T-helper 2 cell (primary cell): ENCODE measurements at places on chromosomes 3 and 15.

- DNase-seq = no peak
Measured at GRCh38 chr3:166902374-166902773, 477.7 kb downstream of the ZBBX start.

DNA sequence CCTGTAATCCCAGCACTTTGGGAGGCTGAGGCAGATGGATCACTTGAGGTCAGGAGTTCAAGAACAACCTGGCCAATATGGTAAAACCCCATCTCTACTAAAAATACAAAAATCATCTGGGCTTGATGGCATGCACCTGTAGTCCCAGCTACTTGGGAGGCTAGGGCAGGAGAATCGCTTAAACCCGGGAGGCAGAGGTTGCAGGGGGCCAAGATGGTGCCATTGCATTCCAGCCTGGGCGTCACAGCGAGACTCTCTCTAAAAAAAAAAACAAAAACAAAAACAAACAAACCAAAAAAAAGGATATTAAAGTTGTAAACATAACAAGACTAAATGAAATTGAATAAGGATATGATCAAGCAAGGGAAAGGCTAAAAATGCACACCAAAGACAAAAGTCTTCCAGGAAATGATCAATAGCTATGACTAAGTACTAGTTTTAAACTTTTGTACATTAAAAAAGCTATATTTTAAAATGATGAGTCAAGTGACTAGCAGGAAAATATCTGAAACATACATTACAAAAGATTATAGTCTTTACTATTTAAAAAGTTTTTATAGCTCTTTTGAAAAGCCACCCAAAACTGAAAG, 28.6 kb downstream of the KLHL6 start:
- no peak for DNase-seq

GRCh38 chr3:143535994-143536784, 312.1 kb downstream of the SLC9A9 start:
- DNase-seq = peak; percentile 49

DNA sequence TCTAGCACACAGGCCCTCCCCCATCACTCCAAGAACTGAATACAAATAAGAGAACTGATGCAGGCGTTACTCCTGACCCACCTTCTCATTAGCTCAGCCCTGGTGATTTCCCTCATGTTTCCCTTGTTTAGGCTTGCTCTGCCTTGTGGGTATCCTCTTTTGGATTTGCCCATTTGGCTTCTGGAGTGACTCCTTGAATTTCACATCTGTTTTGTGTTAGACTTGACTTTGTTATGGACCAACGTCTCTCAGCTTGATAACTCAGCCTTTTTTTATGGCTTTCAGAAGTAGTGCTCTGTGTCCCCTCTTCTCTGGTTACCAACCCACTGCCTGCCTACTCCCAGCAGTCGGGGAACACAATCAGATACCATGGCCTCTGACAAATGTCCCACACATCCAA, 11.3 kb upstream of the TMOD3 start:
- no peak for DNase-seq

GRCh38 chr3:134839990-134840389, 44.9 kb downstream of the EPHB1 start:
- DNase-seq = no peak

GRCh38 chr3:108175352-108175751, 46.9 kb downstream of the IFT57 start:
- no peak for DNase-seq

DNA sequence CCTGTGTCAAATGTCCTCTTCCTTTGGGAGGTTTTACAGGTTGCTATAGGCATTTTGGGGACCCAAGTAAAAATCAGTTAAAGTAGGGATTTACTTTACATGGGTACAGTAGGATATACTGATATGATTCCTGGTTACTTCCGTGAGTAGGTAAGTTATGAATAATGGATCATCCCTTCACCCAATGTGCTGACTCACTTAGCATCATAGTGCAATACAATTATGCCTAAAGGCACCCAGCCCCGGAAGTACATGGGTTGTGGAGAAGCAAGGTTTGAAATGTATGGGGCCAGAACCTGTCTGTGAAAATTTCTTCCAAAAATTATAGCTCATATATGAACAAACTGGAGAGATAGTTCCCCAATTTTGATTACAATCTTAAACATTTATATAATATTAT, 64.0 kb downstream of the GLB1 start:
- DNase-seq = peak; percentile 63

- no peak for DNase-seq
Measured at GRCh38 chr3:172903642-172904320, 153.3 kb downstream of the ECT2 start.

DNA sequence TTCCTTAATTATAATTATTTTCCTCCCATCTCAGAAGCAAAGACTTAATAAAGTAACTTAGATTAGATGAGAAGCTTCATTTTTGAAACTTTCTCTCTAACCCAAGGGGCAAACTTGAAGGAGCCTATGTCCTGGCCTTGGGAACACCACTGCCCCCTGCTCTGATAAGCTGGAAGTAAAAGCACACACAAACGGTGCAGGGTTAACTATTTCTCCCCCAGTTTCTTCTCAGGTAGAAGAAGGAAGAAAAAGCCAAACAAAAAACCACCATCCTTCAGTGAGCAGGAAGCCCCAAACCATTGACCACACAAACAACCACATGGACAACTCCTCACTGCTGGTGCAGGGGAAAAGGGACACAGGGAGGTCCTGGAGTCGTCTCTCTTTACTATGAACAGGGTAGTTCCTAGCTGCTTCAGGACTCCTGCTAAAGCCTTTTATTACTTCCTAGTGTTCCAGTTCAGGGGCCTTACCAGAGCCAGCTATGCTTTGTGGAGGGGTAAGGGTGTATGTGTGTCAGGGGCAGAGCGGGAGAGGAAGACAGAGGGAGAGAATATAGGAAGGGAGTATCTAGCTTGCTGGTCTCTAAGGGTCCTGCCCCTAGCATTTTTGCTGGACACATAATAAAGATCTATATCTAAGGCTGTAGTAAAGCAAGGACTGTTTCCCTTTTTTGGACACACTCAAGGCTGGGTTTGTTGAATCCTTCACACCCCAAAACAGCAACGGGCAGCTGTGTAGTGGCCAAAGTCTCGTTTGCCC, 94.0 kb upstream of the UMPS start:
- DNase-seq = no peak

DNA sequence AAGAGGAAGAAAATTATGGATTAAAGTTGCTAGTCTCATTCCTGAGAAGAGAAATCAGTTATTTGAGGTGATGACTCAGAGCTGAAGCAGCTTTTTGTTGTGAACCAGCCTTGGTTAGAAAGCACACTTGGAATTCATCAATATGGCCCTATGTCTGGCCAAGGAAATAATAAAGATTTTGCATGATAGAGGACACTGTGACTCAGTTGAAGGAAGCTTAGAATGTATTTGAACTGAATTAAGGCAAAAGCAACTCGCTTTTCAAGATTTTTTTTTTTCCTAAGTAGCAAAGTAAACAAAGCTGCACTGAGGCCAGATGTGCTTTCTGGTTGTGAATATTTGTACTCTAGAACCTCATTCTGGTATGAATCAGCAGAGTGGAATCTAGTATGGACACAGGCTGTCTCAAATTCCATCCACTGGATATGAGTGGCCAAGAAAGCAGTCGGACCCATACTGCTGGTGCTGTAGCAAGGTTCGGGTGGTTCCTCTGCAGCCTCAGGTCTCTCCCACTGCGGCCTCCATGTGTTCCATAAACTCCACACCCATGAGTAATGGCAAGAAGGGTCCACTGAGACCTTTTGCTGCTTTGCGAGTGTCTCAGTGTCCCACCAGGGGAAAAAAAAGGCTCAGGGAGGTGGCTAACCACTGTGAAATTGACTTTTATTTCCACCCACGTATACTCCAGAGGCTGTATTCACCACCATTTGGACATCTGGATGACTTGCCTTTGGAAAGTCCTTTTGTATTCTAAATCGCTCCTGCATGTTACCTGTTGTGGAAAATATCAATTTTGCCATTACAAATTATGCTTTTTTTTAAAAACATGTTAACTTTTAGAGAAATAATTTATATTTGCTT, 53.1 kb downstream of the TGFBR2 start:
- DNase-seq = peak; percentile 57

DNA sequence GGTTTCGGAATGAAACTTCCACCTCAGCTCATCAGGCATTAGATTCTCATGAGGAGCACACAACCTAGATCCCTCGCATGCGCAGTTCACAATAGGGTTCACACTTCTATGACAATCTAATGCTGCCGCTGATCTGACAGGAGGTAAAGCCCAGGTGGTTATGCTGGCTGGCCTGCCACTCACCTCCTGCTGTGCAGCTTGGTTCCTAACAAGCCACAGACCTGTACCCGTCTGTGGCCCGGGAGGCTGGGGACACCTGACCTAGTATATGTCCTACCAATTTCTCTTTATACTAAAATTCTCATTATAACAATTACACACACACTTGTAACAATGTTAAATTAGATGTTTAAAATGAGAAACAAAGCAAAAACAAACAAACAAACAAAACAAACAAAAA, 172.2 kb downstream of the SLC9A9 start:
- no peak for DNase-seq

DNA sequence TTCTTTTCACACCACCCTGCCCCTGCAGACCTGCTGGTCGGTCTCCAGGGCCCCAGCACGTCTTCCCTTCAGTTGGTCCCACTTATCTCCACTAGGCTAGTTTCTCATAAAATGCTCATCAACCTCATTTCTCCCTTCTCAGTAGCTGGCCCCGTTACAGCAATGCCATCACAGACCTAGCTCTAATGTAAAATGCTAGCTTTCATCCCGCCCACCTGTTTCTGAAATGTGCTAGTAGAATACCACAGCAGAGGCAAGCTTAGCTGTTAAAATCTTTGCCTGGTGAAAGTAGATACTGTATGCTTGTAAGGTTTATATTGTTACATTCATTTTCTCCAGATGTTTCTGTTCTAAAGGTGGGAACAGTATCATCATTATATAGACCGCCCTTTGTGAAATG, 13.1 kb downstream of the MKRN2OS start:
- DNase-seq = no peak

- DNase-seq = no peak
Measured at GRCh38 chr15:45314960-45315359, 62.9 kb downstream of the SLC28A2 start.

GRCh38 chr15:40354408-40355171, 3.4 kb upstream of the DISP2 start:
- DNase-seq = no peak

GRCh38 chr15:38624244-38625205, 59.9 kb upstream of the RASGRP1 start:
- no peak for DNase-seq

DNA sequence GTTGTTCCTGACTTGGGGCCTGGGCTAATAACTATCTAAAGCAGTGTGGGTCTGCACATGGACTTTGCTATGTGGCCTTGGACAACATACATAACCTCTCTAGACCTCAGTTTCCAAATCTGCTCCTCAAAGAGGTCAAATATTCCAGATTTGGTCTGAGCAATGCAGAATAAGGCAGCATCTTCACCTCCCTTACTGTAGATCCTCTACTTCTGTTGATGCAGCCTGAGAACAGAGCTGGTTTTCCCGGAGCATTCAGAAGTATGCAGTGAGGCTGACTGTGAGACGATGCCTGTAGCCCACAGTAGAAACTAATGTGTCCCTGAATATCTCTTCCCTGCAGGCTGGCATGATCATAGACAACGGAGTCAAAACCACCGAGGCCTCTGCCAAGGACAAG, 65.3 kb downstream of the MESD start:
- DNase-seq = no peak

DNA sequence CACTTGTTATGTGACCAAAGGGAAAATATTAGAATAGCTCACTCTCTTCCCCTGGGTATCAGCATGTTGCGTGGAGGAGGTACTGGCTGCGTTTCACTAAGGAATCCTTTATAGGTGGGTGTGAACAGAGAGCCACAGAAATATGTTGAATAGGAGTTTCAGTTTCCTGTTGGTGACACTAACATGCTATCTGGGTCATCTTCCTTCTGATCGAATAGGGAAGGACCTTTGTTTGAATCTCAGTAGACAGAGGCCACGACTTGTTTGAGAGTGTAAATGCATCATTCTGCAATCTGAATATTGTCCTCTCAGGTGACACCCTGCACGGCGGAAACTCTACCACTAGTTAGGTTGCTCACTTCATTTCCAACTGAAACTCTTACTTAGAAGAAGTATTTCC, 157.9 kb upstream of the SLC2A2 start:
- DNase-seq = peak; percentile 53

- no peak for DNase-seq
Measured at GRCh38 chr3:177321819-177322218, 124.5 kb upstream of the TBL1XR1 start.

DNA sequence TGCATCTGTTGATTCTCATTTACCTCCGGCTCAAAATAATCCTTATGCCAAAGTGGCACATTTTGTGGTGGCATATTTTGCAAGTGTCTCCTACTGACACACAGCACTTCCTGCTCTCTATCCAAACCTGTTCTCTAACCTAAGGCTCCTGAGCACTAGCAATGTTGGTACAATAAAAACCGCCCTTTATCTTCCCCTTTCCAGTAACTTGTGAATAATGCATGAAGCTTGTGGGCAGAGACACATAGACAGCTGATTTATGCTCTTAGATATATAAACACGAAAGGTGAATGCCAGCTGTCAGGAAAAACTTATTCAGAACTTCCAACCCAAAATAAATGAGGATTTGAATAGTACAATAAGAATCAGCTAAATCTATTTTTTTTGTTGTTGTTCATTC, 34.6 kb upstream of the ARPIN start:
- no peak for DNase-seq

GRCh38 chr3:132549169-132549568, 47.9 kb upstream of the ACKR4 start:
- no peak for DNase-seq

DNA sequence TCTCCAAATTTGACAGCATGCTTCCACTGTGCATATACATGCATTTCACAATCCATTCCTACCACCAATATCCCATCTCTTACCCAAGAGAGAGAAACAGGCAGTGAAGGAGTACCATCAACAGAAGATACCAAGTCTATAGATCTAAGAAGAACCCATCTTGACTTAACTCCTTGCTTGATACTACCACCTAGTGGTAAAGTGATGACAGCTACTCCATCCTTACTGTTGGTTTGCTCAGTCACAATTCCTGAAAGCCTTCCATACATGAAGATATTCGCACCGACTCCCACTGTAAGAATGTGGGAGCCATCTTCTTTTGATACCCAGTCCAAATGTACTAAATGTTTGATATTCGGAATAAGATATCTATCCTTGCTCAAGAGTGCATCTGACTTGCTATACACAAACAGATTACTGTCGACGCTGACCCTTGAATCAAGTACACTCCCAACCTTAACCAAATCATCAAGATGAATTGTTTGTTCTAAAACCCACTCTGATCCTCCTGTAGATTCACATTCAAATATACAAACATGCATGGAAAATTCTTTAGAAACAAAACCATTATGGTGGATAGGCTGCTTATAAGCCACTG, 123.1 kb downstream of the DMXL2 start:
- DNase-seq = no peak

GRCh38 chr3:185561374-185561943, 9.1 kb upstream of the LIPH start:
- no peak for DNase-seq

- peak; percentile 58 for DNase-seq
Measured at GRCh38 chr15:40506964-40507571, 36.3 kb downstream of the CHST14 start.
